GM12878 (cell line): ENCODE measurements at places on chromosomes 12 and 14. TPM values are rescaled to one million over a fixed set of nuclear protein-coding genes. Genes with fewer than 3 reads are reported as not detected.

- no peak for DNase-seq
These were observed 7.2 kb upstream of the SELPLG start for GRCh38 chr12:108640802-108641445.

IL31 gene
- not detected in 2 replicates for polyA plus RNA-seq

DNA sequence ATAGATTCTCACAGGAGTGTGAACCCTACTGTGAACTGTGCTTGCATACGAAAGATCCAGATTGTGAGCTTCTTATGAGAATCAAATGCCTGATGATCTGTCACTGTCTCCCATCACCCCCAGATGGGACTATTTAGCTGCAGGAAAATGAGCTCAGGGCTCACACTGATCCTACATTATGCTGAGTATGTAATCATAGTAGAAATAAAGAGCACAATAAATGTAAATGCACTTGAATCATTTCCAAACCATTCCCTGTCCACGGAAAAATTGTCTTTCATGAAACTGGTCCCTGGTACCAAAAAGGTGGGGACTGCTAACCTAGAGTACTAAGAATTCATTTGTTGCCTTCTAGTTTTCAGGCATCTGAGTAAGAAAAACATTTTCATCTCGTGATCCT is 1215.8 kb upstream of the TMEM132C start:
- DNase-seq: no peak

DNA sequence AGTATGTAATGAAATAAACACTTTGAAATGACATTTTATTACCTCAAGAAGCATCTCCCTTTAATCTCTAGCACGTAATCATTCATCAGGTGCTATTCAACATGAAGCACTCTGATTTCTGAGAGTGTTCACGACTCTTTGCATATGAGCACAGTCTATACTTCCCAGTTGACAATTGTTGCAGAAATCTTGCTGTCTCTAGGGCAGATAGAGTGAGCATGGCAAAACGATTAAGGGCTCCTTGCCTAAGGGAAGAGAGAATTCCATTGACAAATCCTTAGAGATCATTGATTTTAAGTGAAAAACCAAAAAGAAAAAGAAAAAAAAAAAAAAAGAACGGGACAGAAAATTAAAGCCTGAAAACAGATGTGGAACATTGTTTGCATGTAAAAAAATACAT is 107.6 kb downstream of the C12orf50 start:
- no peak for DNase-seq

- DNase-seq: no peak
These were observed 155.4 kb downstream of the C12orf75 start for GRCh38 chr12:105485921-105486320.

DNA sequence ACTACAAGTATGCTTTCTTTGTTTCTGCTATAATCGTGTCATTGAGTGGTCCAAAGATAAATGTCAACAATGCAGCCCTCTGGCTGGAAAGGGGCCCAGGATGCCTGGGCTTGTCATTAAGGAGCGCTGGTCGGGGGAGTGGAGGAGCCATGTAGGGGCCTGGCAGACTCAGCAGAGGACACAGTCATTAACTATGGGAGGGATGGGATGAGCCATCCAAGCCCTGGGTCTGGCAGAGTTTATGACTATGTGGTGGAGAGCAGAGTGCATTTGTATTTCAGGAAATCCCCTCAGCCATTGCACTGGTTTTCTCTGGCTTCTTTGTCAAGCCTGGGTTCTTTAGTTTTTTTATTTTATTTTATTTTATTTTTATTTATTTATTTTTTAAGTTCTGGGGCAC is 243.1 kb downstream of the C12orf75 start:
- DNase-seq: no peak

GRCh38 chr12:74719447-74719846 is 181.8 kb downstream of the ATXN7L3B start:
- DNase-seq: no peak

GRCh38 chr12:113555226-113555625 is 83.6 kb upstream of the LHX5 start:
- DNase-seq: no peak

- DNase-seq: no peak
These were observed 1915.0 kb upstream of the FLRT2 start for GRCh38 chr14:83614956-83615355.

DNA sequence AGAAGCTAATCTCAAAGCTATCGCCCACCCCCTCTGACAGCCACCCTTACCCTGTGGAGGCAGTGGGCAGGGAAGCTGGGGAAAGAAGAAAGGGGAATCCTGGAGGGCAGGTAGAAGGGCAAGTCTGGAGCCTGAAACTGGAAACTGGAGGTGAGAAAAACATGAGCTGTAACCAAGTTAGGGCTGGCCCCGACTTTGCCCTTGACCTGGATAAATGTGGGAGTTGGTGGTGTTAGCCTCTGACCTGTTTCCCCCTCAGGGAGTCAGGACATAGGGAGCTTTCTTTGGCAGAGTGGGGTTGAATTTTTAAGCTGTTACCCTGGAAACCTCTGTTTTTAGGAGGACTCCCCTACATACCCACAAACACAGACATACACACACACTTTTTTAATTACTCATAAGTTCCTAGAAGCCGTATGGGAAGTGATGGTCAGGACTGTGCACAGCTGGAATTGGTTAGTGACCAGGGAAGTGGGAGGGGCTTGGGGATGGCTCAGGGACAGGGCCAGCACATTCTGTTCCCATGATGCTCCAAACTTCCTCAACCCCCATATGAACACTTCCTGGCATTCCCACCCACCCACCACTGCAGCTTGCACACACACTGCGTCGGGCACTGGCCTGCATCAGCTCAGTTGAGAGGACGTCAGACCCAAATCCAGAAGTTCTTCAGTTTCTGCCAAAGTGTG is 5.0 kb upstream of the MMP19 start:
- no peak for DNase-seq

DNA sequence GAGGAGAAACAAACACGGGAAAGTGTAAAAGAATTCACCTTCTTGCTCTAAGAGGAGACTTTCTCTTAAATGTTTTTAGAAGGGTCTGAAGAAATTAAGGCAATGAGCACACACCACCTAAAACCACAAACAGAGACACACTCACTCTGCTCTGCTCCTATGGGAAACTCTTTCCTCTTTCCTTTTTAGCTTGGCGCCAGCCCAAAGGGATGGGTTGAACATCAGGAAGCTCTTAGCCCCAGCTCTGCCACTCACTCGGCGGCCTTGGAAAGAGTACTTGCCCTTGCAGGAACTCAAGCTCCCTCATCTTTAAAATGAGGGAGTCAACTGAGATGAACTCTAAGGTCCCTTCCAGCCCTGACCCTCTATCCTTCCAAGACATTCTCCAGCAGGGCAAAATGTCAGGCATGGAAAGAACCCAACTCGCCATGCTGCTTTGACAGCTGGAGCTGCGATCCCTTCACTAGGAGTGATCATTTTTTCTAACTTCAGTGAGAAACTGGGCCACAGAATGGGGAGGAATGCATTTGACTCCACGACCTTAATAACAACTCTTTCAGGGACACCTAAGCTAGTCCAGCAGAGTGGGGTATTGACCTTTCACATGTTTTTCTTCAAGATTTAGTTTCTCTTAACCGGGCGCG is 980 bp upstream of the RNASE8 start:
- no peak for DNase-seq

DNA sequence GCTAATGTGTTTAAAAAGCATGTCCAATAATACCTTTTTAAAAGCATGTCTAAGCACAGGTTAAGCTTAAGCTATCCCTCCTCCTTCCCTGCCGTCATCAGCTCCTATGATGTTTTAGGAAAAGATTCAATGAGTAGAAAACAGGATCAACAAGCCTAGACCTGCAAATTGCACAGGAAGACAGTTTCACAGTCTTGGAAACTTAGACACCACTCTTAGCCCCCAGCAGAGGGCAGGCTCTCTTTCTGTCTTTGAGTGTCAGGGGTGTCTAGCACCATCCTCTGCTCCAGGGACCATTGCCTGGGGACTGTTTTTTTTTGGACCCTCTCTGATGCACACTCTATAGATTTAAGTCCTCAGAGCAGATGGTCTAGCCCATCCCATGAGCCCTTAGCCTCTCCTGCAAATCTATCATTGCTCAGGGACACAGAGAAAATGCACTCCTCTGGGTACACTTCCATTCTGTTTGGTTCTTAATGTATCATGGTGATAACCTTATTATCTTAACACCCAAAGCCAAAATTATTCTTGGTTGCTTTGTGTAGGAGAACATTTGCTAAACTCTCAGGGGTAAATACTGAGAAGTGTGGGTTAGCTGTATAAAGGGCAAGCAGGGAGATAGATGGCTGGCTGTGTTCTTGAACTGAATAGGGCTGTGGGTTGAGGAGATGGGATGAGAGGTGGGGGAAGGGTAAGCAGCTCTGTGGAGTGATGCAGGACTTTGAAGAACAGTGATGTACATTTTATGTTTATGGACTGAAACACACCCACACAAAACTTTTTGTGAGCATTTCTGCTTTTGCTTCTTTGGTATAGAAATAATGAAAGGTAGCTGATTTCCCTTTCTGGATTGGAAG is 259.9 kb upstream of the DDHD1 start:
- DNase-seq: no peak

KRT75 gene
- not detected in 2 replicates for polyA plus RNA-seq

DNA sequence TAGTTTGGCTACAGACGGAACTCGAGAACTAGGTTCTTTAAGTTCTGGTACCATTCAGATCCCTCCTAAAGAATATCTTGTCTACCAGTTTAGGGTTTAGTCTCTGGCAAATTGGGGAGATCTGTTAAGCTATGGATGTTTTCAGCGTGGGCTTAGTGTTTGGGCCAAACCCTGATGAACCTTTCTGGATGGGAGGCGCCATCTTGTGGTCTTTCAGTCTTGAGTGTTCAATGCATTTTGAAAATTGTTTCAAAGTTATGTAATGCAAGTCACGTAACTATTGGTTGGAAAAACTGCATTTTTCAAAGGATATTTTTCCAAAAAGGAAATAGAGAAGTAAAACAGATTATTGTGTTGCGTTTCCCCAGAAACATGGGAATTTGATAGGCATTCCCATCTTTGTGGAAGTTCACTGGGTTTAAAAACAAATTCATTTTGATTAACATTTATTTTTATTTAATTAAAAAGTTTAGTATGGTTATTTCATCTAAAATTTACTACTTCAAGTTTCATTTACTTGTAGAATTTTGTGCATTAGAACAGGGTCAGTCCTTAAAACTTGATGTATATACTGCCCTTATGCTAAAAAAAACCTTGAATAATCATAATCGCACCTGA is 169.0 kb downstream of the PRIMA1 start:
- peak; percentile 5 for DNase-seq

GRCh38 chr12:94563286-94563685 is 87.1 kb downstream of the TMCC3 start:
- no peak for DNase-seq
